ENCODE measurements at places on chromosomes 4 and X.

DNA sequence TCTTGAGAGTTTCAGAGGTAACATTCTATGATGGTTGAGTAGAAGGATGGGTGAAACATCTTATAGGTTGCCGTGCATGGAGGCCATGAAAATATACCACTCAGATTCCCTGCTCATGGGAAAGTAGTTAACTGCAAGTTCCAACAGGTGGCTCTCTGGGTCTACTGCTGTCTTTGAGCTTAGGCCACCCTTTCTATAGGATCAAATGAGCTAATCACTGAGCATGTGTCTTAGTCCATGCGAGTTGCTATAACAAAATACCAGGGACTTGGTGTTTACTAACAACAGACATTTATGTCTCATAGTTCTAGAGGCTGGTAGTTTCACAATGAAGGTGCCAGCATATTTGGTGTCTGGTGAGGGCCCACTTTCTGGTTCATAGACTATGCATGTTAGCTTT, 144.8 kb upstream of the UNC5C start:
- no peak for DNase-seq

DNA sequence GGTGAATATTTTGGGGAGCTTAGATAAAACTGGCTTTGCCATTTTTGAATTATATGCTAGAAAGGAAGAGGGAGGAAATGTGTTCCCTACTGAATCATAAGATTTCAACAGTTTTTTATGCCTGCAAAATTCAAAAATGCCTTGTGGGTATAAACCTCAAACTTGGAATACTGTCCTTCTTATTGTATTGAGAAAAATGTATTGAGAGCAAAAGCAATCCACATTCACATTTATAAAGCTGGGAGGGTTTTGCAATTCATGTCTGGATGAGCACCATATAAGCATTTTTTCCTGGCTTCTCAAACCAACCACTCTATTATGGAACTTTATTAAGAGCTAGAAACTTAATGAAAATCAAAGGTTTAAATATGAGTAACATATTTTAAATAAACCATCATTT, 289.8 kb downstream of the PCDH7 start:
- DNase-seq = no peak

GRCh38 chr4:95547715-95548471, 880 bp downstream of the UNC5C start:
- DNase-seq = peak; percentile 55

DNA sequence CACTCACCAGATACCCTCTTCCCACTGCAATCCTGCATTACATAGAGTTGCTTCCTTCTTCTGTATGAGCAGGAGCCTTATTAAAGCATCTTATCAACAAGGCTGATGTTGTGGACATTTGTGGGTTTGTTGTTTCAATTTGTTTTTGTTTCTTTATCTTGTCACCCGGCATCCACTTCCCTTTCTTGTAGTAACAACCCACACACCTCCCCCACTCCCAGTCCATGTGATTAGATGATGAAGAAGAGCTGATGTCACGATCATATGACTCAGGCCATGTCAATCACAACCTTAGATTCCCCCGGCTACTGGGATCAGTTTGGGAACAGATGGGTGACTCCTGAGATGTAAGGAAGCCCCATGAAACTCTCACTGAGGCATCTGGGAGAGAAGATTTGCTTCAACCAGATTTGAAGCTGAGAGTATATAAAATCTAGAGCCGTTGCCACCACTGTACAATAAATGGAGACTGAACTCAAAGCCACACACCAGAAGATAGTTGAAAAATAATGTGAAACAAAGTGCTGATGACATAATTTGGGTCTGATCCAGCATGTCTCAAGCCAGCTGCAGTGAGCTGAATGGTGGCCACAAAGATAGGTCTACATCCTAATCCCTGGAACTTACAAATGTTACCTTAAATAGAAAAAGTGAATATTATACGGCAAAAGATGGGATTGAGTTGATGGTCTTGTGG, 34.1 kb upstream of the SRD5A3 start:
- no peak for DNase-seq

DNA sequence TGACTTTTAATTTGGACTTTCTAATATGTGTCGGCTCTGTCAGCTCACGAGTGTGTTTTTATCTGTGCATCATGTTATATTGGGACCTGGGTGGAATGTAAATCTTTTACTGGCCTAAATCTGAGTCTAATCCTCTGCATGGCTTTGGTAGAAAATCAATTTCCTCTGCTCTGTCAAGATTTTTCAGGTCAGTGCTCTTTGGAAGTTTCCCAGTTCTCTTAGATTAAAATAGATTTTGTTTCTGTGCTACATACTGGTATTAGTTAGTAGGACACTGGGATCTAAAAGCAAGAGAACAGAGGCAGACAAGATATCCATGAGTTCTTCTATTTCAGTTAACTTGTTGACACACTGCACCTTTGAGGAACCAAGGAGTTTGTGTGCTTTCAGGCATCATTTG, 39.7 kb downstream of the REPS2 start:
- no peak for DNase-seq

- DNase-seq = no peak
Observed at GRCh38 chrX:10555846-10556245, 64.5 kb downstream of the MID1 start.

DNA sequence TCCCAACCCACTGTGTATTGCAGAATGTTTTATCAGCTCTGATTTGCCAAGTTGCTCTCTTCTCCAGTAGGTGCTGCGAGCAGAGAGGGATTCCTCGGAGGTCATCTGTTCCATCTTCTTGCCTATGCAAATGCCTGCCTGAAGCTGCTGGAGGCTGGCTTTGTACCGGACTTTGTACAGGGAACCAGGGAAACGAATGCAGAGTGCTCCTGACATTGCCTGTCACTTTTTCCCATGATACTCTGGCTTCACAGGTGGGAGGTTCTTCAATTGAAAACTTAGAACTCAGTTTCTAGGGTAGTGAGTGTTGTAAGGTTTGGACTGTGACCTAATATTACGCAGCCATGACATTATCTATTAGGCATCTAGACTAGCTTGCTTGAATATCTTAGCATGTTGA, 24.9 kb downstream of the AR start:
- DNase-seq = no peak

DNA sequence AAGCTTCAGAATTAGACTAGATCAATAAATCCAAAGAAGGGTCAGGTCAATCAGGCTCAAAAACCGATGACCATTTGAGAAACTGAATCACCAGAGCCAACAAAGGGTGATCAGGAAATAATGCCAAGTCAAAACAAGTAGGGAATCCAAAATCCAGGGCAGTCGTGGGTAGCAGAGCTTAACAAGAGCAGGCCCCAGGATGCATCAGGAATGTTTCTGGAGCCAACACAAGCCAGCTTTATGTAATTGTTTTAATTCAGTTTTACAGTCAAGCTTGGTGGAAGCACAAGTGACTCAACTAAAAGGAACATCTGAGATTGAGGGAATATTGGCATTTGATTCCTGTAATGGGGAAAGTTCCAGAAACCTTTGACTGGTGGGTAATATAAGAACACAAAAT, 237.9 kb upstream of the EDA2R start:
- DNase-seq = no peak

DNA sequence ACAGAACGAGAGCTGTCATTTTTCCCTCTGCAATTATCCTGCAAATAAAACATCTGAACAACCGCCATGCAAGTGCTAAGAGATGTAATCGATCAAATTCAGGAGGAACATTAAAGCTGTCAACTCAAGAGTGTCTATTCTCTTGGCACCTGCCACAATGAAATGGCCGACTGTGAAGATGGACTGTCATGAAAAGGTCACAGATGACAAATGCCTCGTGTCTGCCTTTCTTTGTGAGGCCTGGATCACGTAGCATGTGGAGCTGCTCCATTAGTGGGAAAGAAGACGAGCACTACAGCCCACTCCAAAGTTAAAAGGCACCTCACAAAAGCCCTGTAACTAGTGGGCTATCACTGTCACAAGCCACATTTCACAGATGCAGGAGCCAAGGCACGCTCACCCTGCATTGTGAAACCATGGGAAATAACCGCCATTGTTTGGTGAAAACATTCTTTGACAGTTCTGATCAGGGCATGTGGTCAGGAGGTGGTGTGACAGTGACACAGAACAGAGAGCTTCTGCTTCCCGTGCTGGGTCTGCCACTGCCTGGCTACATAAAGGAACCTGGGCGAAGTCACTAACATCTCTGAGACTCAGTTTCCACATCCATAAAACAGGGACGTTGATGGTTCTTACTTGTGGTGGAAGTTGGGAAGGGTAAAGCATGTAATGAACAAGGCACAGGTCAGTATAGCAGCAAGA, 98.9 kb downstream of the EVC2 start:
- no peak for DNase-seq

DNA sequence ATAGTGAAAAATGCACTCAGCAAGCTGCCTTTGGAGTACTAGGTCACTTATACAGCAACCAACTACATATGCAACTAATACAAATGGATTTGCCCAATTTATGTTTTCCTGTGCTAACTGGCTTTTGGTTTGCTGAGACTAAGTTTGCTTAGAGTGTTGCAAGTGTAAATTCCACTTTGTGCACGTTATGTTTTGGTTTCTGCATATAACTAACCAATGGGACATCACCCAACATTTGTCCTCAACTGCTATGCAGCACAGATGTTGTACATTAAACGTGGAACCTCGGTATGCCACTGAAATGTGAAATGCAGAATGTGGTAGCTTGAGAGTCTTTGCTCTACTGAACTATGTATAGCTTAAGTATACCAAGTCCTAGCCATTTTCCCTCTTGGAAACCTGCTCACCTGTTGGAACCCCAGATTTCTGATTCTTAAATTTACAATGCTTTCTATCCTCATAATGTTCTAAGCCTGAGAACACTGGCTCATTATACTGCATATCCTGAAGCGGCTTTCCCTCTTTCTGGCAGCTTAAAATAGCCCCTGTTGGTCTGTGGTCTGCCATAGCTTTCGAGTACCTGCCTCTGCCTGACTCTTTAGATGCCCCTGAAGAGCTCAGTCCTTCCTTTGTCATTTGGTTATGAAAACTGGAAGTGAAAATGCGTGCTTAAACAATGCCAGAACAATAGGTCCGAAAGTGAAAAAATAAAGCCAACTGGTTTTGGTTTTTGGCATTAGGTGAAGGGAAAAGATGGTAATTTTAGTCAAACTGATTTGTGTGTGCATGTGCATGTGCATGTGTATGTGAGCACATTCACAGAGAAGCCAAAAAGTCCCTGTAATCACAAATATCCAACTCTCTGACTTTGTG, 158.0 kb downstream of the SH2D1A start:
- no peak for DNase-seq

- DNase-seq = no peak
Observed at GRCh38 chrX:15751155-15751819, 13.2 kb downstream of the CA5B start.

DNA sequence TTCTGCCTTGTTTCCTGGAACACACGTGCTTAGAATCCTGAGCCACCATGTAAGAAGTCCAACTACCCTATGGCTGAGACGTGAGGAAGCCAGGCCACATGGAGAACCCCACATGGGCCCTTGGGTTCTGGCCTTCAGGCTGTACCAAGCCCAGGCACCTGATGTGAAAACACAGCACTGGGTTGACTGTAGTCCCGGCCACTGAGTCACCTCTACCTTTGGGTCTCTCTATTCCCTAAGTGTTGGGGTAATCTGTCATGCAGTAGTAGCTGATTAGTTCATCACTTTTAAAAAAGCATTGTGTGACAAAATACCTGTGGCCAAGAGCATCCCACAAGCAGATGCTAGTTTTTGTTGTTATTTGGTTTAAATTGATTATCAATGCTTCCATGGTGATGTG, 24.3 kb downstream of the CFAP97 start:
- no peak for DNase-seq

DNA sequence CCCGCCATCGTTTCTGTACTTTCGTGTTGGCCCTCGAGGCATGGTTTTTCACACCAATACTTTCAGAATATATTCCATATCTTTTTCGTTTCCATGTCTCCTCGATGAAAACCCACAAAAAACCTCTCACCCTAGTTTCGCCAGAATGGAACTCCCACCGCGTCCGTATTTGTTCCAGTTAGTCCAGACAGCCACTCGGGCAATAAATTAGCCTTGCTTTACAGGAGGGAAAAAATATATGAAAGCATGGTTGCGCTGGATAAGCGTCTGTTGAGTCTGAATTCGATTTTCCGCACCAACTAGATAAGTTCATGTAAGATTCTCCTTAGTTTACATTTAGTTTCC, 550 bp upstream of the CHM start:
- no peak for DNase-seq

- no peak for DNase-seq
Observed at GRCh38 chr4:182369211-182369610, 126.0 kb downstream of the TENM3 start.

- no peak for DNase-seq
Observed at GRCh38 chrX:92270936-92271855, 492.0 kb downstream of the PCDH11X start.

DNA sequence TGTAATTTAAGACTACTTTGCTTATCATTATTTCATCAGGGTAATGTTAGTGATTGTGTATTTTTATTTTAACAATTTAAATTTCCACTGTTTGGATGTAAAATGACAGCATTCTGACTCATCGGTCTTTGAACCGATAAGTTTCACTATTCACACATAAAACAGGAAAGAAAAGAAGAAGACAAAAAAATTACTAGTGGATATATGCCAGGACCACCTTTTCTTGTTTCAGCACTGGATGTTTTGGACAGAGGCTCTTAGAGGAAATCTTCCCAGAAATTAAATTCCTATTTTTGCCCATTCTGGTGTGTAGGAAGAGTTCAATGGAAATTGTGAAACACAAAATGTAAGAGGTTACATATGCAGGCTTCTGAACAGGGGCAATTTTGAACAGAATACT, 57.4 kb downstream of the VEGFC start:
- no peak for DNase-seq

- DNase-seq = no peak
Observed at GRCh38 chr4:35166466-35166865, 1077.8 kb downstream of the ARAP2 start.

DNA sequence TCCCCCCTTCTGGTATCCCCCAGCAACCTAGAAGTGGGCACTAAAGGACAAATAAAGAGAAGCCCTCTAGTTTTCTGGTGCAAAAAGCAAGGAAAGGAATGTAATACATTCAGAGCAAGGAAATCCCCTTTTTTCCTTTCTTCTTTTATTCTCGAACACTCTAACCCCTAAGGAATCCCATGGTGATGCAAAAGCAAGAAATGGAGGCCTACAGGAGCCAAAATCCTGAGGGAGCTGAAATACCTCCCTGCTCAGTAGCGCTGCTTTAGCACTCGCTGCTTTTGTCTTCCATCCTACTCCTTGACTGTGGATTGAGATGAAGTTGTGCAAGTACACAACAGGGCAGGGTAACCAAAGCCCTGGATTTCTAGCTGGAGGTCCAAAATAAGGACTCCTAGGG, 251.0 kb downstream of the PRDM5 start:
- no peak for DNase-seq

- DNase-seq = no peak
Observed at GRCh38 chr4:3740256-3740655, 25.9 kb upstream of the ADRA2C start.

- DNase-seq = no peak
Observed at GRCh38 chr4:155708782-155709181, 42.1 kb downstream of the GUCY1A1 start.

DNA sequence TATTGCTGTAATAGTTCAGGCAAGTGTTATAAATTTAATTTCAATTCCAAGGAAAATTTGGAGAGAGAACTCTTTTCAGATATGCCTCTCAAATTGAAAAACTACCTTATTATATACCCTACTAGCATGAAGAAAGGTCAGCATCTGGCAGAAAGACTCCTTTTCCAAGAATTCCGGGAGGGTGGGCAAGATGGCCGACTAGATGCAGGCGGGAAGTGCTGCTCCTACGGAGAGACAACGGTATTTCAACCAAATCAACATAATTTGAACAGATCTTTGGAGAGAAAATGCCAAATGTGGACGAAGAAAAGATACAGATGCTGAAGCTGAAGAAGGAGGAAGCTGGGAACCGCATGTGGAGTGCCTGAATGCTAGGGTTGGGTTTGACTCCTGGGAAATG, 53.8 kb upstream of the INTU start:
- DNase-seq = no peak

Data from activated CD8-positive, alpha-beta memory T cell treated with anti-CD3 and anti-CD28 coated beads for 24 hours (primary cell).